SK-MEL-5 (cell line): ENCODE measurements at places on chromosomes 1 and 21. TPM values are rescaled to one million over a fixed set of nuclear protein-coding genes. Genes with fewer than 3 reads are reported as not detected.

- DNase-seq: no peak
Observed at GRCh38 chr1:201324306-201324705, 41.0 kb downstream of the PKP1 start.

- DNase-seq: peak; percentile 44
Observed at GRCh38 chr1:154609398-154610380, 1.7 kb upstream of the ADAR start.

DNA sequence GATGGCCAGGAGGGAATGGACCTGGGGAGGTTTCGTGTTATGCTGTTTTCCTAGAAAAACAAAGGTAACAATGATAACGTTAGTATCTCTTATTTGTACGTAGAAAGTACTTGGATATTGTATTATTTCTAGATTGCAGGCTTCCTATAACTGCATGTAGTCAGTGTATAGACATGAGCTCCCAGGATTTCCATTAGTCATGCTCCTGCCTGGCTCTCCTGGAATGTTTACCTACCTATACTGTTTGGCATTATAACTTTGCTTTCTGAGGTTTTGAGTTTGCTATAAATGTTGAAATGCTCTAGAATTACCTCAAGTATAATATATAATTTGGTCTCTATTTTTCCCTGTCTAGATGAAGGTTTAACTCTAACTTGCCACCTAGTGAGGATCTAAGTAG lies 66.1 kb downstream of the TTC3 start:
- DNase-seq: no peak

DNA sequence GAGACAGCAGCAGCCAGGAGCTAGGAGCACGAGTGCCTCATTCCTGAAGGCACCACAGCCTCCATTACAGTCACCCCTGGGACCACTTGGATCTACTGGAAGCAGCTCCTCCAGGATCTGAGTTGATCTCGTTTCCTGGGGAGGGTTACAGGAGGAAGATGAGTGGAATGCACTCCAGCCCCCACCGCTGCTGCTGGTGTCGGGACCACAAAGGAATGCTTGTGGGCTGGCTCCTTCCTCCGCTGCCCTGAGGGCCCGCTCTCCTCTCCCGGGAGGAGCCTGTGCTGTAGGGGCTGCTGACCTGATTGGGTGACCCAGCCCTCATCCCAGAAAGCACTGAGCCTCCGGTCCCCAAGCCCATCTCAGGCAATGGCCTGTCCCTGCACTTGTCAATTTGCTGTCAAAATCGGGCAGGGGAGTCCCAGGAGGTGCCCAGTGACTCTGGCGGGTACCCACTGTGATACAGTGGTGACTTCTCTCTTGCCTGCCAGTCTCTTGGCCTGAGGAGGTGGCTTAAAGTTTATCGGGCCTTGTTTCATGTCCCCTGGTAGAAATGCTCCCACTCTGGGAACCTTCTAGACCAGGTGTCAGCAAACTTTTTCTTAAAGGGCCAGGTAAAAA lies 23.1 kb downstream of the IL10RB start:
- no peak for DNase-seq

DNA sequence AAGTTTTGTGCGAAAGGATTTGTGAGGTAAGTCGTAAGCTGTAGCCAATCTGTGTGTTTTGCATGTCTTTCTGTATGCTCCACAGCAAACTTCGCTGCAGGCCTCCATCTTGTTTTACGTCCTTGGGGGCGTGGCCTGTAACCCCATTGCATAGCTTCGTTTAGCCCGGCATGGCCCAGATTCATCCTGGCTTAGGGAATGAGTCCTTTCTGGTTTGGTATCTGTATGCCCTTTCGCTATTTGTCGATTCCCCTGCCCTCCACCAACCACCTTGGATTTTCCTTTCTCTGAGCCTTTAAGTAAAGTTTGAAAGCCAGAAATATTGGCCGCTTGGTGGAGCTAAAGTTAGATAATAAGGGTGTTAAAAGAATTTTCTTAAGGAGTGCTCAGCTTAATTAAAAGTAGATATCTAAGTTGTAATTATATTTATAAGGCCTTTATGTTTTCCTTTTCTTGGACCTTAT lies 1.1 kb downstream of the THEM4 start:
- DNase-seq: peak; percentile 95

DNA sequence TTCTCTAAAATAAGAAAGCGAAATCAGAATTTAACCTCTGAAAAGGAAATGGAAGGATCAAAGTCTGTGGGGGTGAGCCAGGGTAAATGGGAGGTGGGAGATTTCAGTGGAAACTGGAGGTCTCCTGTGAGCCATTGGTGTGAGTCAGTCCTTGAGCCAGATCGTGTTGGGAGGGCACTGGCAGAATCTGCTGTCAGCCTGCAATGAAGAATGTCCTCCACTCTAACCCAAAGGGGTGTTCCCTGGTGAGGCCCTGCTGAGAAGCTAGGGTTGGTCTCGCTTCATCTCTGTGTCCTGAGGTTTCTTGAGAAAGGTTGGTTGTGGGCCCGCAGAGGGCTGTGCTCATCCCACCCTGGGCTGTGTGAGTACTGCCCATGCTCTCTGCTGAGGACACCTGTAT lies 2.4 kb downstream of the QSOX1 start:
- DNase-seq: no peak

GRCh38 chr21:35615325-35615724 lies 445.0 kb downstream of the SETD4 start:
- DNase-seq: no peak

The ATP1A2 gene
- total RNA-seq: not detected in 2 replicates

DNA sequence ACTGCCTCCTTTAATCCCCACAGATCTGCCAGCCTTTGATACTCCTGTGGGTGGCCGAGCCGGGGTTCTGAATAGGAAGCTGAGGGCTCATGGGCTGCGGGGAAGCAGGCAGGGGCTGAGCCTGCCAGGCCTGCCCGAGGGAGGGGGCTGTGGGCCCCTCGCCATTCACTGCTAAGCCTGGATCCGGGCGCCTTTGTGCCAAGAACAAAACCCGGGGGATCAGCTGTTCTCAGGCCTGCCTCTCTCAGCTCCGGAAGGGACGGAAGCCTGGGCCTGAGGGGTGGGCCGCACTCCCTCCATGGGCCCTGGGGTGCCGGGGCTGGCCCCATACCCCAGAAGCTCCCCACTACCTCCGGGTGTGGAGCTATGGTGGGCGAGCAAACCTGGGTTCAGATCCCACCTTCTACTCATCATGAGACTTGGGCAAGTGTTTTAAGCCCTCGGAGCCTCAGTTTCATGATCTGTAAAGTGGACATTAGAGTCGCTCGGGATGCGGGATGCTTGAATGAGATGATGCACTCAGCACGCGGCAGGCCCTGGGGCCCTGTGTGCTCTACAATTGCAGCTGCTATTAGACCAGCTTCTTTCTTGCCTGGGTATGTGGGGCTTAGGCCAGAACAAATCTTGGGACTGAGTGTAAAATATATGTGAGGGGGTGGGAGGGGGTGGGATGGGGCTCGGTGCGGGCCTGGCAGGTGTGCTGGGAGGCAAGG lies 19.2 kb upstream of the EPHA2 start:
- DNase-seq: no peak

DNA sequence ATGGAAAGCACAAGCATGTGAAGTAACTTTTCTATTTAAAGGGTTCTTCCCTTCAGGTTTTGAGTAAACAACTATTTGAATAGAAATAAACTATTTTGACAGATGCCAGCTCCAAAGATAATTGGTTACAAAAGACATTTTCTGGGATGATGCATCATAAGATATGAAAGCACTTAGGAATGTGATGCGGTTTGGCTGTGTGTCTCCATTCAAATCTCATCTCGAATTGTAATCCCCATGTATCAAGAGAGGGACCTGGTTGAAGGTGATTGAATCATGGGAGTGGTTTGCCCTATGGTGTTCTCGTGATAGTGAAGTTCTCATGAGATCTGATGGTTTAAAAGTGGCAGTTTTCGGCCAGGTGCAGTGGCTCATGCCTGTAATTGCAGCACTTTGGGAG lies 6.4 kb downstream of the DISP1 start:
- DNase-seq: no peak

DNA sequence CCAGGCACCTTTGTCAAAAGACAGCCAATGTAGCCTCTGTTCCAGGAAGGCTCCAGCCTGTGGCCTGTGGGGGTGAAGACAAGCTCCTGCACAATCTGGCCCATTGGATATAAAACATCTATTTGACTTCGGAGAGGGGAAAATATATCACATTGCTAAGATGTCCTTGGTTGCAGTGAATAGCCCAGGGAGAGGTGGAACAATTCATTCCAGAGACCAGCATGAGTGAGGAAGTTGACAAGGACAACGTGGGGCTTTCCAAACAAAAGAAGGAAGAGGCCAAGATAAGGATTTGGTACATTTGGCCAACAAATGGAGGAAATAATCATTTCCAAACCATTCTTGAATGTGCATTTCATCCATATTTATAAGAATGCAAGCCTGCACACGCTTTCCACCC lies 187.0 kb downstream of the ETS2 start:
- no peak for DNase-seq

GRCh38 chr1:25476186-25477097 lies 45.7 kb downstream of the MACO1 start:
- DNase-seq: no peak

DNA sequence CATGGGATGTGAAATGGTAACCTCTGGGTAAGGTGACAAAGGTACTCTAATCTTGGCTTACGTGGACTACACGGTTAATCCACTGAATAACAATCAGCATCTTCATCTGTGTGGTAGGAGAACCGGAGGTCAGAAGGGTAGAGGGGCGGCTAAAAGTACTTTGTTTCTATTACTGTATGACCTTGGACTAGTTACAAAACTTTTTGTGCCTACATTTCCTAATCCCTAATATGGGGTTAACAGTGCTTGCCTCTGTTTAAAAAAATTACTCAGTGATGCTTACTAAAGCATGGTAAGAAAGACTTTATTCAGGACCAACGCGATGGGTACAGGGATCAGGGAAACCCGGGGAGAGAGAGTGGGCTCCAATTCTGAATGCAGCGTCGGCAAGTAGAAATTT lies 1.7 kb upstream of the MRPS6 start:
- DNase-seq: no peak

GRCh38 chr1:179026813-179027669 lies 1.3 kb downstream of the FAM20B start:
- no peak for DNase-seq

The L1TD1 gene
- total RNA-seq: not detected in 2 replicates

DNA sequence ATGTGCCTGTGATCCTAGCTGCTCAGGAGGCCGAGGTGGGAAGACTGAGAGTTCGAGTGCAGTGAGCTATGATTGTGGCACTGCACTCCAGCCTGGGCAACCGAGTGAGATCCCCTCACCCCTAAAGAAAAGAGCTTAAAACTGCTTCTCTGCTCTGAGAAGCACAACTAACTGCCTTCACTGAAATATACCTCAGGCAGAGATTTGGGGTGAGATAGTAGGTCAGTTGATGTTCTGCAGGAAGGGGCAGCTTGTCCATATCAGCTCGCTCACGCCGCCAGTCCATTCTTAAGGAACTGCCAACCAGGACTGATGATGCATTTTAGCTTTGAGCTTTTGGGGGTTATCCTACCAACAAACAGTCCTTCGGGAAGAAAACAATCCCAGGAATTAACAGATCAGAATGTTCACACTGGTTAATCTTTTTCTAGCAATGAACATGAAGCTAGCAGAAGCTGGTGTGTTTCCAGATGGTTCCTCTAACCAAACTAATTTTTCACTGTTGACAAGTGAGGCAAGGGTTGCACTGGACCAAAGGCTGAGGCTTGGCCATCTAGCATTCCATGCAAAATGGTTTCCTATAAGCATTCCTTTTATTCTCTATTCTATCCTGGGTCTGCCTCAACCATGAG lies 31.6 kb downstream of the LHX4 start:
- no peak for DNase-seq

DNA sequence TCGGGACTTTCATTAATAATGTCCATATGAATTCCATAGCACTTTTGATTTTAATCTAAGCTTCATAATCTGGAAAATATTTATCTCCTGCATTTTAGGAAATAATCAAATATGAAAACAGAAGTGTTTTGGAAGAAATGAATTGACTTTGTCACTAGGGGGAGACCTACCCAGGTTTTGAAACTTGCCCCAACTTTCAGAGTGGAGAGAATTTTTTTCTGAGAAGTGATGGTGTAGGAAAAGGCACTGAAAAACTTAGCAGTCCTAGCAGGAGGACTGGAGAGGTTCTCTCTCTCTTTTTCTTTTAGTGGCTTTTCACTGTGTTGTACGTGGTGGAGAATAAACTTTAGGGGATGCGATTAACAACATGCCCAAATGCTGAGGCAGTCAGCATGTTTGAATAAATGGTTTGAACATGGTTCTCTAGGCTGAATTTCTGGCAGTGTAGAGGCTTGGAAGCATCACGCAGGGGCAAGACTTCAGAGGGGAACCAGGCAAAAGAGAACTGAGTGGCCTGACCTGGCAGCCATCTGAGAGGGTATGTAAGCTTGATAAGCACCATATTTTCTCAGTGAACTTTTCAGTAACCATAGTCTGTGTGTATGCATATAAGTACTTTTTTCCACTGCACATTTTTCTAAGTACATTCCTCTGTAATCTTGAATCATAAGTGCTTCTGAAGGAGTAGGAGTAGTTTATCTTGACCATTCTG lies 68.3 kb upstream of the NEK7 start:
- DNase-seq: peak; percentile 55

GRCh38 chr1:228866468-228866867 lies 131.2 kb downstream of the RHOU start:
- no peak for DNase-seq

DNA sequence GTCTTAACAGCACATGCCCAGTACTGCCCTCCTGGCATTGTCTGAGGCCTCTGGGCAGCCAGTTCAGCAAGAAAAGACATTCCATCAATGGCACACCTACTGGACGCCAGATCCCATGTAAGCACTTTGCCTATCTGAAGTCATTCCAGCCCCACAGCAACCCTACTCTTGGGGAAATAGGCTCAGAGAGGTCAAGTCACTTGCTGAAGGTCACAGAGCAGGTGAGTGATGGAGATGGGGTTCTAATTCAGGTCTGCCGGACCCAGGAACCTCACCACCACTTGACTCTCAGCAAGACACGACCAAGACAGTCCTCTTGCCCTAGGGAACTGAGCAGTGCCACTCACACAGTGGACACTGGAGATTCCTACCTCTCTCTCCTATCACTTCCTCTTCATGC lies 79.4 kb downstream of the PAX7 start:
- DNase-seq: no peak

DNA sequence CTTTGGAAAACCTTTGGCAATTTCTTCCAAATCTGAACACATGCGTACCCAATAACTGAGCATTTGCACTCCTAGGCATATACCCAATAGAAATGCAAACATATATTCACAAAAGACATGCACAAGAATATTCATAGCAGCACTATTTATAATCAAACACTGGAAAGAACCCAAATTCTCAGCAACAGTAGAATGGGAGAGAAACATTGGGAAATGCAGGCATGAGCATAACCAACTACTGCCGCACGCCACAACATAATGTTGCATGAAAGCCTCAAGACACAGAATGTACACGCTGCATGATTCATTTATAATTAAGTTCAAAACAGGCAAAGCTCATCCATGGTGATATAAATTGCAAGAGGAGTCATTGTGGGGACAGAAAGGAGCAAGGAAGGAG lies 69.5 kb upstream of the FBXO28 start:
- no peak for DNase-seq
